Large intestine (tissue), 12 donors: ENCODE measurements at places on chromosomes 6 and 20. TPM values are rescaled to one million over a fixed set of nuclear protein-coding genes. Genes with fewer than 3 reads are reported as not detected.
A peak's percentile ranks its signal among the peaks of the same experiment; 100 is the strongest.

GRCh38 chr6:104702126-104702841 is 157.4 kb downstream of the HACE1 start:
- no peaks in the 10 kb centered on the region for H3K36me3 ChIP-seq
- DNase-seq, result no peak
- no peak overlapping the region for H3K27ac ChIP-seq

GRCh38 chr20:10654630-10655029 is 19.2 kb downstream of the JAG1 start:
- H3K27me3 ChIP-seq, result no peaks in the 10 kb centered on the region
- no peak overlapping the region for H3K4me3 ChIP-seq
- H3K4me1 ChIP-seq, result peaks cover 7% of the 10 kb centered on the region
- peak; percentile 57 for DNase-seq

GRCh38 chr6:158762787-158763433 is 56.3 kb downstream of the EZR start:
- H3K27me3 ChIP-seq, result no peaks in the 10 kb centered on the region
- H3K27ac ChIP-seq, result peak overlapping the region; percentile 94
- peaks cover 37% of the 10 kb centered on the region for H3K36me3 ChIP-seq
- H3K4me3 ChIP-seq, result no peak overlapping the region

CALHM5 gene
- polyA plus RNA-seq, result 0.91 TPM

MYBL2 gene
- polyA plus RNA-seq, result 13.0 TPM

MED20 gene
- polyA plus RNA-seq, result 26.0 TPM

RTEL1 gene
- polyA plus RNA-seq, result 12.2 TPM

C6orf58 gene
- polyA plus RNA-seq, result 0.12 TPM

ELOVL2 gene
- polyA plus RNA-seq, result 6.7 TPM

TGM3 gene
- 0.25 TPM for polyA plus RNA-seq
